ENCODE measurements at places on chromosomes 11 and 22. TPM values are rescaled to one million over a fixed set of nuclear protein-coding genes. Genes with fewer than 3 reads are reported as not detected.

DNA sequence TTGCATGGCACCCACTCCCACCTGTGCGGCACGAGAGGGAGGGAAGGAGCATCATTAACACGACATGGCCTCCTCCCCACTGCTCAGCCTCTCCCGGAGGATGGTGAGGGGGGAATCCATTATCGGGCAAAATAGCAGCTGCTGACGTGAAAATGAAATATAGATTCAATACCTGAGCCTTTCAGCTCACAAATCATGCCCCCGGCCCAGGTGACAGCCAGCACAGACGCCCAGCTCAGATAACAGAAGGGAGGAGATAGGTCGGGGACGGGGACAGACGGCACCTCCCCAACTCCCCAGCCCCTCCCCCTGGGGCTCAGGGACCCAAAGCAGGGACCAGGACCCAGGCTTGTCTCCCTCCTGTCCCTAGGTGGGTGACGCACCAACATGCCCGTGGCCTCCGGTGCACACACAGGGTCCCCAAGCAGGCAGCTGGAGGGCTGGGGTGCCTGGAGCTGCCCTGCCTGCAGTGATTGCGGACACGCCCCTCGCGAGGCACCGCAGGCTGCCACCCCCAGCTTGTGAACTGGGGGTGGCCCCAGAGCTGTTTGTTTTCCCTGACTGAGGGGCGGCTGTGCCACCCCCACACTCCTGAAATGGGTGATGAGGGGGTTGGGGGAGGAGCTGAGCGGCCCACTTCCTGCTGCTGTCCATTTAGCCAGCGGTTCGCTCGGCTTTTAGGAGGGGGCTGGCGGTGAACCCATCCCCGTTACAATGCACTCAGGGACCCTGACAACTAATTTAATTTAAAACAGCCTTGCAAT lies 31.7 kb downstream of the FLRT1 start:
- DNase-seq = no peak

LYVE1 gene
- not detected for total RNA-seq

DNA sequence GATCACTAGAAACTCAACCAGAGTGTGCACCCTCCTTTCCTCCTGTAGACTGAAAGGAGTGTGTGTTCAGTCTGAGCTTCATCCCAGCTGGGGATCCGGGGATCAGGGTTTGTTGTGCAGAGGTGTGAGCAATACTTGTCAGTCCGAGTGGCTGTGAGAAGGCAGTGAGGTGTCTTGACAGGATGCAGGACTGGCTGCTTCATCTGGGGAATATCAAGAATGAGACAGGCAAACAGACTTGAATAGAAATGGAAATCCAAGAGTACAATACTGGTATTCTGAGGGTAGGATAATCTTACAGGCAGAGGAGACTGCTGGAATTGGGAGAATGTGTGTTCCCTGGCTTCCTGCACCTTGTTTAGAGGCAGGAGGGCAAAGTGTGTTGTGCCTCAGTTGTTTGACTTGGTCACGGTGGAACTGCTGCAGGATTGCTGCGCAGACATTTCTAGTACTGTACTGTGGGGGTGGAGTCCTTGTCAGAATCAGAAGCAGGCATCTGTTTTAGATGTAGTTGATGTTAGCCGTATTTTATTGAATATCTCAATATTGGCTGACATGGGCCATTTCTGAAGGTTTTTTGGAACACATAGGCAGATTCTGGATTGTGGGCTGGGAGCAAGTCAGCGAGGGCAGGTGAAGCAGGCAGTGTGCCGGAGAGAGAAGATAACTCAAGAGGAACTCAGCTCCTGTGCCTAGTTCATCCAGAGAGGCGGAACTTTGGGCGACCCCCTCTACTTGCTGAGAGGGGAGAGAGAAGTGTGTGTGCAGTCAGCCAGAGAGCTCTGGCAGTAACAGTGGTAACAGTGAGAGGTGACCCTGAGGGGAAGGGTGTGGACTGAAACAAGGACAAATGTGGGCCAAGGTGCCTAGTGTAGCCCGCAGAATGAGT lies 27.1 kb upstream of the GRK2 start:
- no peak for DNase-seq

DNA sequence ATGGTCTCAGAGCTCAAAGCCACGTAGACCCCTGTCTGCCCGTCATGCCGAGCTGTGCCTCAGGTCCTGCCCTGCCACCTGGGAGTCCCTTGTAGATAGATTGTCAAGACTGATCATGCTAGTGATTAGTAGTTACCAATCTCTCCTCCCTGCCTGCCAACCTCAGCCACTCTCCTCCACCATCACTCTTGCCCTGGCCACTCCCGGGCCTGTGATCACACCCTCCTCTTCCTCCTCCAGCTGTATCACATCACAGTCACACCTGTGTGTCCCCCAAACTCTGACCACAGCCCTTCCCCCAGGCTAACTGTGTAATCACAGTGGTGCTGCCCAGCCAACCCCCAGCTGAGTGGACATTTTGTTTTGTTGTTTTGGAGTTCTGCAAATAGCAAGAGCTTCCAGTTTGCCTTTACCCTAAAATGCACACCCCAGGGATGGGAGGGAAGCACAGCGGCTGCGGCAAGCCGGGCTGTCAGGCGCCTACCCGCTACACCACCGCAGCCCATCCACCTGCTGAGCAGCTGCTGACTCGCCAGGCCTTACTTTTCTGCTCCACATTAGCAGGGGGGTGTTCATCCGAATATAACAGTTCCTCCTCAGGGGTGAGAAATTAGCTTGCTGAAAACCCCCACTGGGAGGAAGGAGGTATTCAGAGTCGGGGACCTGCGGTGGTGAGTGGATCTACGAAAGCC lies 45.8 kb downstream of the LRFN4 start:
- DNase-seq = no peak

DNA sequence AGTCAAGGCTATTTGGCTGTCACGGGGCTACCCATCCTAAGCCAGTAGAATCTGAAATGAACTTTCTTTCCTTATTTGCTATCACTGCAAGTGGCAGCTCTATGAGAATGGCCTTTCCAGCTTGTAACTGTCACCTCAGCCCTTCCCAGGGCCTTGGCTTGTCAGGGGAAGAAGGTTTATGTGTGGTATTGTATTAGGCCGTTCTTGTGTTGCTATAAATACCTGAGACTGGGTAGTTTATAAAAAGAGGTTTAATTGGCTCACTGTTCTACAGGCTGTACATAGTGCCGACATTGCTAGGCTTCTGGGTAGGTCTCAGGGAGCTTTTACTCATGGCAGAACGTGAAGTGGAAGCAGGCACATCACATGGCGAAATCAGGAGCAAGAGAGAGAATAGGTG lies 26.8 kb upstream of the E2F8 start:
- DNase-seq = no peak

GRCh38 chr11:96342014-96342960 lies 708 bp downstream of the MAML2 start:
- no peak for DNase-seq

DNA sequence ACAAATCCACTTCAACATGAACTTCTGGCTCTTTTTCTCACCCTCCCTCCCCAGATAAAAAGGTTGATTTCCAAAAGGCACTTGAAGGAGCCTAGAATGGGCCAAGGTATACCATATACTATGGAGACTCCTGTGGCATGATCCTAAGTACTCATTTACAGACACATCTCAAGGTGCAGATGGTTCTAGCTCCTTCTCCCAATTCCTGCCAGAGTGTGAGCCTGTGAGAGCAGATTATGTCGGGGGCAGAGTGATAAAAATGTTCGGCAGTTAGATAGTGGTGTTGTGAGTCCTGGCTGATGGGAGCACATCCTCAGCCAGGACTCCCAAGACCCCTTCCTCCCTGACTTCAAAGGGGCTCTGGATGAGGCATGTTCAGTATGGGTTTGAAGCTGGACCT lies 8.2 kb upstream of the SEC14L3 start:
- DNase-seq = no peak

DNA sequence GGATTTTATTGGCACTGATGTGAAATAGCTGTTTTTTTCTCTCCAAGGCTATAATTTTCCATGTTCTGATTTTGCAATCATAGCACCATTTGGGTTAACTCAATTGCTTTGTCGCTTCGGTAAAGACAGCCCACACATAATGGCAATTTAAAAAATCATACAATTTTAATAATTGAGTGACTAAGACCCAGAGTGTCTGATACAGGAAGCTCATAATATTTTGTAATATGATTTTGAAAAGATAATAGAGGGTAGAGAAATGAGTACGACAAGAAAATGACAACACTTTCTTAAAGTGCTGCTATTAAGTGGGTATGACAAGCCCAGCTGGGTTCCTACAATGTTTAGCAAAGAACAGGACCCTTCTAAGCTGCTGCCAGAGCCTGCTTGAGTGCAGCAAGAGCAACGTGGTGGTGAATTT lies 439.1 kb downstream of the METTL15 start:
- DNase-seq = no peak

- DNase-seq = no peak
Measured at GRCh38 chr11:112644410-112645131, 316.6 kb upstream of the NCAM1 start.

DNA sequence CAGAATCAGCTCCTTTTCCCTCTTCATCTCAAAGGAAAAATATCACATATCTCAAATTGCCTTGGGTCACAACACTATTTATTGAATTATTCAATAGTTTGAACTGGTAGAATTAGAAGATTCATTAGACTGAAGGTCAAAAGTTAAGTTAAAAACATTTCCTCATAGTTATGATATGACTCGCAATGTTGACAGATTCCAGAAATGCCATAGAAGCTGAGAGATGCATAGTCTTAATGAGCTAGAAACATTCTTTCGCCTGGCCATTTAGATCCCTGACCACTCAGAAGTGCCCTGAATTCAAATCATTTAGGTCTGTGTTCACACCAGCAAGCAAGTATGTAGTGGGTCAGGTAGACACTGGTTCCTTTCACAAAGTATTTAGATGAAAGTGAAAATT lies 44.4 kb downstream of the FAT3 start:
- DNase-seq = no peak

DNA sequence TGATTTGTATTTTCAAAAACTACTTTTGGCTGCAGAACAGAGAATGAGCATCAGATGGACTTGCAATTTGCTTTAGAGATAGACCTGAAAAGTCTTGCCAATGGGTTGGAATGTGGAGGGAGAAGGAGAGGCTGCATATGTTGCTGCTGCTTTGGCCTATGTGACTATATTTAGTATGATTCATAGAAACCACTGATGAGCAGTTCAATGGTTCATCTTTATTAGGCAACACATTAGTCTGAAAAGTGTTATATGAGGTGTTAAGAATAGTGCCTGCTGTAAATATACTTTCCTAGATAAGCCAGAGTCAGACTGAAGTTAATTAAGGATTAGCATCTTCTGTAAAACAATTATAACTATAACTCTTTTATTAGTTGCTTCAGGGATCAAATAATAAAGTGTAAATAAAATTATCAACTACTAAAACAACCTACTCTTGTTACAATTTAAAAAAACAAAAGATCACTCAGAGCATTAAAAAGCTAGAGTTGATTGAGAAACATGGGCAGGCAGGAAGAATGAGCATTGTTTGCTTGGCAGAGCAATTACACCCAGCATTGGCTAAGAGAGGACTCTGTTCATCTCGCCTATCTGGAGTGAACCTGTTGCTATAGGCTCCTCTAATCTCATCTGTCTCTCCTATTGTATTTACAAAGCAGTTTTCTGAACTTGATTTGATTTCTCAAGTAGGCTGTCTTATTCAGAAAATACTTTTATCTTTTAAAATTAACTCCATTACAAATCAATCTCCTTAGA lies 36.3 kb downstream of the HORMAD2 start:
- DNase-seq = no peak

GRCh38 chr11:57251491-57252104 lies 14.5 kb upstream of the APLNR start:
- DNase-seq = no peak

TMEM132A gene
- total RNA-seq = 95.5 TPM

SMDT1 gene
- 44.8 TPM for total RNA-seq

- no peak for DNase-seq
Measured at GRCh38 chr11:75508051-75508561, 17.6 kb downstream of the GDPD5 start.

RNF215 gene
- 24.5 TPM for total RNA-seq

CD6 gene
- total RNA-seq = not detected

GRCh38 chr22:39098026-39098425 lies 982 bp downstream of the APOBEC3H start:
- peak; percentile 81 for DNase-seq

DNA sequence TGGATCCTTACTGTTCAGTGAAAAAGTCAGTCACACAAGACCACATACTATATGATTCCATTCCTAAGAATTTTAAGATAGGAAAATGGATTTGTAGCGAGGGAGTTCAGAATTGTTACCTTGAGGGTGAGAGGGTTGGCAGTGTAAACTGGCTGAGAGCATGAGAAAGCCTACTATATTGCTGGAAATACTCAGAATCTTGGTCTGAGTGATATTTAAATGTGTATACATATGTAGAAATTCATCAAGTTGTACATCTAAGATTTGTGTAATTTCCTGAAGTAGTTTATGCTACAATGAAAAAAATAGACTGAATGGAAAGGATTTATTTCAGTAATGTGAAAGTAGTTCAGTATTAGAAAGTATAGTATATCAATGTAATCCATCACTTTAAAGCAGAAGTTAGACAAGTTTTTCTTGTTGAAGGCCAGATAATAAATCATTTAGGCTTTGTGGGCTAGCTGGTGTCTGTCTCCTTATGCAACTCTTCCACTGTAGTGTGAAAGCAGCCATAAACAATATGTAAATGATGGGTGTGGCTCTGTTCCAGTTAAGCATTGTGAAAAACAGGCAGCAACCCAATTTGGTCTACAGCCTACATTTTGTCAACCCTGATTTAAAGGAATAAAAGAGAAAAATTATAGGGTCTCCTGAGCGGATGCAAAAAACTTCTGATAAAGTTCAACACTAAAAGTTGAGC lies 127.2 kb upstream of the THY1 start:
- no peak for DNase-seq

P2RY6 gene
- total RNA-seq = not detected

DNA sequence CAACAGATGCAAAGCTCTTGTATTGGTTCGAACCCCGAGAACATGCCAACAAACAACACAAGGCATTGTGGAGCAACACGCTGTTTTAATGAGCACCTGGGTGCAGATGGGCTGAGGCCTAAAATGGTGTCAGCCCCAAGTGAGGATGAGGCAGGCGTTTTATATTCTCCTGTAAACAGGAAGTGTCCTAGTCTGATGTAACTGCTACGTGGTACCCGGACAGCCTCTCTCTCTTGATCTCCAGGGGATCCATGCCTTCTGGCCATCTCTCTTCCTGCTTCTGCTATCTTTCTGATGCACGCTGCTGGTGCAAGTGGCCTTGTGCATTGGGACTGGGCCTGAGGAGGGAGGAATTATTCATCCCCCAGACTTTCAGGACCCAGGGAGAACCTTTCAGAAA lies 19.4 kb upstream of the VSTM5 start:
- DNase-seq = no peak

GRCh38 chr11:121870206-121871045 lies 245.6 kb downstream of the BLID start:
- no peak for DNase-seq

- DNase-seq = no peak
Measured at GRCh38 chr22:45848904-45849303, 128.1 kb downstream of the WNT7B start.

KLHDC7B gene
- not detected for total RNA-seq

DNA sequence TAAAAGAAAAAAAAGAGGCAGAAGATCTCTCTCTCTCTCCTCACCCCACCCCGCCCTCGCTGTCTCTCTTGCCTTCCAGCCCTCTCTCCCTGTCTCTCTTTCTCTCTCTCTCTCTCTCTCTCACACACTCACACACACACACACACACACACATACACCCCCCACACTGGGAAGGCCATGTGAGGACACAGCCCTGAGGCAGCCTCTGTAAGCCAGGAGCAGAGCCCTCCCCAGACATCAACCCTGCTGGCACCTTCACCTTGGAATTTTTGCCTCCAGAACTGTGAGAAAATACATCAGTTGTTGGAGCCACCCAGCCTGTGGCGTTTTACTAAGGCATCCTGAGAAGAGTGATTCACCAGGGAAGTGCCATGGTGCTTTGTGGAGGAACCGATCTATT lies 14.7 kb downstream of the APOL3 start:
- DNase-seq = no peak

Measured in H9 (cell line).